Activated T-cell treated with anti-CD3 and anti-CD28 coated beads, Interleukin-2, amount 50 U/mL, for 72 hours (primary cell): ENCODE measurements at places on chromosomes 5 and 9. TPM values are rescaled to one million over a fixed set of nuclear protein-coding genes. Genes with fewer than 3 reads are reported as not detected.
A peak's percentile ranks its signal among the peaks of the same experiment; 100 is the strongest.

DNA sequence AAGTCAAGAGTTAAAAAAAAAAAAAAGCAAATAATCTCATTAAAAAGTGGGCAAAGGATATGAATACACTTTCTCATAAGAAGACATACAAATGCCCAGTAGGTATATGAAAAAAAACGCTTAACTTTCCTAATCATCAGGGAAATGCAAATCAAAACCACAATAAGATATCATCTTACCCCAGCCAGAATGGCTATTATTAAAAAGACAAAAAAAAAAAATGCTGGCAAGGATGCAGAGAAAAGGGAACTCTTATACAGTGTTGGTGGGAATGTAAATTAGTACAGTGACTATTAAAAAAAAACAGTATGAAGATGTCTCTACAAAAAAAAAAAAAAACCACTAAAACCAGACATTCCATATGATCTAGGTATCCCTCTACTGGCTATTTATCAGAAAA, 79.4 kb downstream of the LPAR1 start:
- no peaks in the 10 kb centered on the region for H3K36me3 ChIP-seq
- H3K27me3 ChIP-seq: no peaks in the 10 kb centered on the region
- no peak overlapping the region for H3K27ac ChIP-seq

DNA sequence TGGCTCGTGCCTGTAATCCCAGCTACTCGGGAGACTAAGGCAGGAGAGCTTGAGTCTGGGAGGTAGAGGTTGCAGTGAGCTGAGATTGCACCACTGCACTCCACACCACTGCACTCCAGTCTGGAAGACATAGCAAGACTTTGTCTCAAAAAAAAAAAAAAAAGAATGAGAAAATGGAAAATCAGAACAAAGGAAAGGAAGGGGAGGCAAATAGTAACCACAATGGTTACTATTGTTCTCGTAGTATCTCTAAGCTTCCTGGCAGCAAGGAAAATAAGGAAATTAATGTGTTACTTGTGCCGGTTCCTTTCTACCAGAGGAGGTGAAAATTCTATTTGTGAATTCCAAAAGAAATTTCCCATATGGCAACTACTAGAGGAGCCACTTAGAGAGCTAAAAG, 48.5 kb upstream of the BNC2 start:
- no peak overlapping the region for H3K27ac ChIP-seq
- no peak overlapping the region for H3K4me3 ChIP-seq
- H3K36me3 ChIP-seq: peaks cover 6% of the 10 kb centered on the region
- no peaks in the 10 kb centered on the region for H3K27me3 ChIP-seq
- no peak for DNase-seq

ADAMTS6 gene
- 1.6 TPM for total RNA-seq

NR4A3 gene
- total RNA-seq: 53.1 TPM

KCNT1 gene
- not detected for total RNA-seq

PPP3R2 gene
- not detected for total RNA-seq

C7 gene
- not detected for total RNA-seq

- peaks cover 9% of the 10 kb centered on the region for H3K36me3 ChIP-seq
- DNase-seq: no peak
- no peak overlapping the region for H3K4me3 ChIP-seq
- no peak overlapping the region for H3K27ac ChIP-seq
- H3K27me3 ChIP-seq: no peaks in the 10 kb centered on the region
These were observed 290.2 kb upstream of the POU5F2 start for GRCh38 chr5:94031631-94032030.

- no peak overlapping the region for H3K4me3 ChIP-seq
- peaks cover 17% of the 10 kb centered on the region for H3K36me3 ChIP-seq
- no peak overlapping the region for H3K27ac ChIP-seq
- peaks cover 19% of the 10 kb centered on the region for H3K4me1 ChIP-seq
These were observed 4.4 kb upstream of the FBXO38 start for GRCh38 chr5:148379340-148379739.

INVS gene
- total RNA-seq: 15.5 TPM

GRCh38 chr5:54756796-54757402, 228.5 kb downstream of the ESM1 start:
- no peak overlapping the region for H3K4me3 ChIP-seq
- no peaks in the 10 kb centered on the region for H3K36me3 ChIP-seq
- H3K27me3 ChIP-seq: no peaks in the 10 kb centered on the region
- DNase-seq: no peak
- H3K27ac ChIP-seq: no peak overlapping the region

C9orf43 gene
- 1.3 TPM for total RNA-seq

- peak overlapping the region; percentile 95 for H3K27ac ChIP-seq
- no peaks in the 10 kb centered on the region for H3K36me3 ChIP-seq
- no peak for DNase-seq
- H3K27me3 ChIP-seq: no peaks in the 10 kb centered on the region
These were observed 652 bp downstream of the ARSK start for GRCh38 chr5:95555553-95555952.

DNA sequence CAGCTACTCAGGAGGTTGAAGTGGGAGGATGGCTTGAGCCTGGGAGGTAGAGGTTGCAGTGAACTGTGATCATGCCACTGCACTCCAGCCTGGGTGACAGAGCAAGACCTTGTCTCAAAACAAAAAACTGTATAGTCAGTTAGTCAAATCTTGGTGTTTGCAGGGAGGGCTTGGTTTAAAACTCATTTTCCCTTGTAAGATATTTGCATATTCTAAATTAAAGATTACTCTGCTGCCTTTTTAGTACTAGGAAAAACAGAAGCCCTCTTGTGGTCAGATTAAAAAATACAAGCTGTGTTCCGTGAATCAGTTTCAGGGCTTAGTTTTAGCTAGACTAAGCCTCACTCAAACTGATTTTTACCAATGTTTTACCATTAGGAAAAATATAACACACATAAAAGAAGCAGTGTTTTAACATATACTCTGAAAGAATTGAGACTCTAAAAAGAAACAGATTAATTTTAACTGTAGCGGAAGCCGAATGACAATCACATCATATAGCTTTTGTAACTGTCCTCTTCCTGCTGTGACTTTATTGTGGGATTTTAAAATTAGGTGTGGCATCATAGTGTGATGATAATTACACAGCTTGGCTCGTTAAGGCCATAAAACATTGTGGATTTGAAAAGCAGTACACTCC, 84.9 kb upstream of the BASP1 start:
- H3K27me3 ChIP-seq: peaks cover 13% of the 10 kb centered on the region
- DNase-seq: no peak
- H3K4me1 ChIP-seq: peaks cover 5% of the 10 kb centered on the region
- H3K4me3 ChIP-seq: no peak overlapping the region

DNA sequence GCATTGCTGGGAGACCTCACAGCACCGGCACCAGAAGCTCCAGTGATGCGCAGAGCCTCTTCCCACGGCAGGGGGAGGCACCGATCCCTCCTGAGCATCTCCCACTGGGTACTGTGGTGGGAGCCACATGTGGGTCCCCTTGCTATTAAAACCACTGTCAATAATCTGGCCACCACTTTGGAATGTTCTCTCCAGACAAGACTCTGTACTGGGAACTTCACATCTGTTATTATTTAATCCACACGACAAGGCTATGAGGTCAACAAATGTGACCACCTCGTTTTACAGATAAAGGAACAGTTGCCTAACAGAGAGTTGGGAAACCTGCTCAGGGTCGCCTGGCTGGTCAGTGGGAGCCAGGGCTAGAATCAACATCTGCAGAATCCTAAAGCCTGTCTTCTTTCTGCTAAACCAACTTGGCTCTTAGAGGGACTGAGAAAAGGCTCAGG, 72.7 kb downstream of the EPB41L4B start:
- no peak overlapping the region for H3K4me3 ChIP-seq
- no peaks in the 10 kb centered on the region for H3K36me3 ChIP-seq
- peaks cover 41% of the 10 kb centered on the region for H3K27me3 ChIP-seq
- H3K4me1 ChIP-seq: peaks cover 10% of the 10 kb centered on the region
- DNase-seq: no peak

GRCh38 chr5:180001136-180001535, 70.4 kb downstream of the RNF130 start:
- peaks cover 2% of the 10 kb centered on the region for H3K4me1 ChIP-seq
- H3K27ac ChIP-seq: no peak overlapping the region
- H3K36me3 ChIP-seq: peaks cover 3% of the 10 kb centered on the region
- no peaks in the 10 kb centered on the region for H3K27me3 ChIP-seq
- H3K4me3 ChIP-seq: no peak overlapping the region

GRCh38 chr9:136399176-136400037, 563 bp downstream of the SNAPC4 start:
- peak overlapping the region; percentile 74 for H3K27ac ChIP-seq
- no peaks in the 10 kb centered on the region for H3K27me3 ChIP-seq
- H3K4me1 ChIP-seq: peaks cover 43% of the 10 kb centered on the region
- DNase-seq: peak; percentile 60

GRCh38 chr5:80736730-80737129, 81.9 kb upstream of the DHFR start:
- no peaks in the 10 kb centered on the region for H3K4me1 ChIP-seq
- peaks cover 15% of the 10 kb centered on the region for H3K36me3 ChIP-seq
- H3K27ac ChIP-seq: no peak overlapping the region

DNA sequence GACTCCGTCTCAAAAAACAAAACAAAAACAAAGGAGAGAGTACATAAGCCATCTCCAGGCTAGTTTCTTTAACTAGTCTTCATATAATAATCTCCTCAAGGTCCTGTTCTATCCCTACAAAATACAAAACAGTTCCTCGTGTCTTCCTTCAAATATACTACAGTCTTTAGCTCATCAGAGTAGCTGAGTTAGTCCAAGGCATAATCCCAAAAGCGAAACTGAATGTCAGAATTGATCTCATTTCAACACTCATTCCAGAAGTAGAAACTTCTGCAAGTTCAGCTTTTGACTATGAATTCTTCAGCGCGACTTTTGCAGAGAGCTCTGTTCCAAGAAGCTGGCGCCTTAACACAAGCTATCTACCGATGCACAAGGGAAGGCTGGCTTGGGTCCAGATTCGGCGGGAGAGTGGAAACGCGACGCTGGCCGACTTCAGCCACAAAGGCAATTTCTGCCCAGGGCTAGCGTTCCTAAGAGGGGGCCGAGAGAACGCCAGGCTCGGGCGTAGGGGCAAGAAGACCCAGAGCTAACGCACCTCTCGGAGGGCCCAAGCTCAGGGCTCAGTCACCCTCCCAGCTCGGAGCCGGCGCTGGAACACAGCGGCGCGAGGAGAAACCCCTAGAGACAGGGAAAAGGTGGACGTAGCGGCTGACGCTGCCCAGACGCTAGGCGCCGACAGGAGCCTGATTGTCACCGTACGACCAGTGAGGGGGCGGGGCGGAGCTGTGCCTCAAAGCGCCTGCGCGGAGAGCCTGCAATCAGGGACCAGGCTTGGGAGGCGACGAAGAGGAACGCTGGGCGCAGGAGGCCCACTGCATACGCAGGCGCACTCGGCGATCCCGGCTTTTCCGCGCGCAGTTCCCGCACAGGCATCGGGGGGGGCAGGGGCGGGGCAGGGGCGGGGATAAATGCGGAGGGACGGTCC, 469 bp upstream of the HSDL2 start:
- H3K27me3 ChIP-seq: no peaks in the 10 kb centered on the region
- peak; percentile 98 for DNase-seq
- H3K27ac ChIP-seq: peak overlapping the region; percentile 100
- H3K4me3 ChIP-seq: peak overlapping the region; percentile 100
- H3K4me1 ChIP-seq: peaks cover 62% of the 10 kb centered on the region

- H3K4me1 ChIP-seq: no peaks in the 10 kb centered on the region
- H3K36me3 ChIP-seq: no peaks in the 10 kb centered on the region
- H3K4me3 ChIP-seq: no peak overlapping the region
- no peak for DNase-seq
- peaks cover 6% of the 10 kb centered on the region for H3K27me3 ChIP-seq
These were observed 379.1 kb upstream of the KIF2A start for GRCh38 chr5:61926911-61927310.

GRCh38 chr9:79902825-79903600, 331.2 kb downstream of the TLE4 start:
- H3K27ac ChIP-seq: no peak overlapping the region
- H3K36me3 ChIP-seq: no peaks in the 10 kb centered on the region
- no peaks in the 10 kb centered on the region for H3K4me1 ChIP-seq
- DNase-seq: no peak
- H3K4me3 ChIP-seq: no peak overlapping the region

GRCh38 chr9:32906213-32906612, 95.2 kb downstream of the APTX start:
- no peak overlapping the region for H3K27ac ChIP-seq
- no peak for DNase-seq
- no peak overlapping the region for H3K4me3 ChIP-seq
- peaks cover 5% of the 10 kb centered on the region for H3K4me1 ChIP-seq

DNA sequence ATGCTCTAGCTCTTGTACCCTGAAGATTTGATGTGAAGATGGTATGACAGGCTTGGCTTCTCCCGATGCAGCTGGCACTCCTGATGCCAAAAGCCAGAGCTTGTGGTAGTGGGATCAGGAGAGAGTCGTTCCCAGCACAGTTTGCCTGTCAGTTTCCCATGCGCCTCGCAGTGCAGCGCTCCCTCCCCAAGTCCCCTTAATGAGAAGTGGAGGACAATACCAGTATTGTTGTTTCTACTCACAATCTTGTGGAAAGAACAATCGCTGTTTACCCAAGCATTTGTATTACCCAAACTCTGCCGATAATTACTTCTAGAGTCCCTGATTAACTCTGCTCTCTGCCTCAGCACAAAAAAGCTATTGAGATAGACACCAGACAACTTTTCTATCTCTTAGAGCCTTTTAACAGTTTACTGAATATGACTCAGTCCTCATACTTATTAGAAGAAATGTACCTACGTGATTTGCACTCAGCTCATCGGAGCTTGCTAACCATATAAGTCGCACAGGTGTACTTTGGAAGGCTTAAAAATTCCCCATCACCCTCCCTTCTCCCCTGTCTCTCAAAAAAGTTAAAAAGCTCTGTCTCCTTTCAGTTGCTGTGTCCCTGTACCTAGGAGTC, 283.2 kb upstream of the TMEM161B start:
- H3K4me3 ChIP-seq: no peak overlapping the region
- no peaks in the 10 kb centered on the region for H3K4me1 ChIP-seq
- no peaks in the 10 kb centered on the region for H3K27me3 ChIP-seq
- no peaks in the 10 kb centered on the region for H3K36me3 ChIP-seq
- H3K27ac ChIP-seq: no peak overlapping the region
- no peak for DNase-seq

GOLM1 gene
- 2.7 TPM for total RNA-seq

DNA sequence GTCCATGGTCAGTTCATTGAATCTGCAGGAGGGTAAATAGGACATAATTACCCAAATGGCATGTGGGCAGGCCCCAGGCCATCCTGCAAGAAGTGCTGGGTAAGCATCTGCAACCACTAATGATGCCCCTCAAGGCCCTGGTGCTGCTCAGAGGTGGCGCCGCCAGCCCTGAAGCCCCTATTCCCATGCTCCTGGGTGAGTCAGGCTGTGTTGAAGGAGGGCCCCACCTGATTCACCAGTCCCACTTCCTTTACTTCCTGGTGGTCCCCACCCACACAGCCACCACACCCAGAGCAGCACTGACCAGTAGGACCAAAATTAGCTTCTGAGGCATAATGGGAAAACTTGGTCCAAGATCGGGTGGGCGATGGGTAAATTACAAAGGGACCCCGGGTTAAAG, 120.4 kb upstream of the SPRY4 start:
- H3K27ac ChIP-seq: no peak overlapping the region
- H3K27me3 ChIP-seq: peaks cover 16% of the 10 kb centered on the region
- no peak for DNase-seq
- peaks cover 5% of the 10 kb centered on the region for H3K36me3 ChIP-seq

DNA sequence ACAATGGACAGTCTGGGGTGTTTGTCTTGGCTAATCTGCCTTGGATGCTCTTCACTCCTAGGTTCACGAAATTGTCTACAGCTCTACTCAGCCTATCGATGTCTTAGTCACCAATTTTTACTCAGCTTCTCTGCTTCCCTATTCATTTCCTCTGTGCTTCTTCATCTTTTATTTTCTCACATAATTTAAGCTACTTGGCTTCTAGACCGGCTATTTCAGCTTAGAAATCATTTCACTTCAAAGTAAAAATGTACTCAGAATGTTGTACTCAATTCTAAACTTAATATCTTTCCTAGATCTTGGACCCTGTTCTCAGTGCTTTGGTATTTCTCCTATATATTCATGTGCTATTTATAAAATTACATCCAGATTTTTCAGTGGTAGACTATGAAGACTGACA, 430.0 kb upstream of the FTMT start:
- no peak overlapping the region for H3K27ac ChIP-seq
- no peaks in the 10 kb centered on the region for H3K36me3 ChIP-seq
- no peaks in the 10 kb centered on the region for H3K27me3 ChIP-seq
- DNase-seq: no peak
- no peak overlapping the region for H3K4me3 ChIP-seq
